ENCODE measurements at places on chromosomes 4 and X.

GRCh38 chr4:168893807-168894206, 116.2 kb downstream of the CBR4 start:
- no peak for DNase-seq

GRCh38 chr4:123573866-123574508, 177.4 kb downstream of the SPRY1 start:
- DNase-seq = no peak

DNA sequence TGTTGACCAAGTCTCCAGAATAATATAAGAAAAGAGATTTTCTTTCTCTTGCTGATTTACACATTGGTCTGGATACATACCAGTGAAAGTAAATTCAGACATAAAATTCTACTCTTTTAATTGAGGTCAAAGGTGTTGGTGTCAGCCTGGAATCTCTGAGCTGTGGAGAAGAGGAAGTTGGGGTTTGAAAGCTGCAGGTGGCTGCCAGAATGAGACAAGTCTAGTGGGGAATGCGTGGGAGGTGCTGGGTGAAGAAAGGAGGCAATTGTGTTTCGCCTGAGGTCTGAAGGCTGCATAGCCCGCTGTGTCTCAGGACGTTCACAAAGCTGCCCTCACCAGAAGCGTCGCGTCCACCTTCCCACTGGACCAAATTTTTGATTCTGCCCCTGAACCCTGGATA, 31.2 kb downstream of the PHEX start:
- no peak for DNase-seq

DNA sequence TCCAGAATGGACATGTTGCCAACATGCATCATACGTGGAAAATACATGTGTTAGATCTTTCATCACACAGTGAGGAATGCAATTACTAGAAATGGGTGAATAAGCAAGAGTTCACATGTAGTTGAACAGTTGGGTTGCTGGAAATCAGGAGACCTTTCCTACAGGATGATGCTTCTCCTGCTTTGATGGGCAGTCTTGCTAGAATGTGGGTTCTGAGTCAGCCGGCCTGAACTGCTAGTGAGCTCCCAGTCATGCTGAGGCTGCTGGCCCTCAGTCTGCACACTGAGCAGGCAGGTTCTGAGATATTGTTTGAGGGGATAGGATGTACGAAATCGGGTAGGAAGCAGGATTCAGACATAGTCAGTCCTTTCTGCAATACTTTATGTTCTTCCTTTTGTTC, 20.2 kb downstream of the MSL3 start:
- DNase-seq = no peak

- DNase-seq = peak; percentile 38
Observed at GRCh38 chr4:101345596-101346350, 1.6 kb downstream of the PPP3CA start.

GRCh38 chrX:31429915-31430314, 358.1 kb upstream of the FTHL17 start:
- DNase-seq = no peak

- peak; percentile 83 for DNase-seq
Observed at GRCh38 chrX:123859409-123859845, 426 bp upstream of the XIAP start.

DNA sequence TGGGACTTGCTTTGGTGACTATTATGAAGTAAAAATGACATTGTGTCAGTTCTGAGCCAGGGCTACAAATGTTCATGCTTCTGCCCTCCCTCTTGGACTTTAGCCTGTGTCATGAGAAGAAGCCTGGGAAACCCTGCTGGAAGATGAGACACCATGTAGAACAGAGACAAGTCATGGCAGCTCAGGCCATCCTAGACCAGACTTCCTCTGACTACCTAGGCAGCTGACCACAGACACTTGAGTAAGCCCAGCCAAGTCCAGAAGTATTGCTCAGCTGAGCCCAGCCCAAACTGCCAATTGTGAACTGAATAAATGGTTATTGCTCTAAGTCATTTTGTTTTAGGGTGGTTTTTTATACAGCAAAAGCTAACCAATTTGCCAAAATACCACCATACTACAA, 467.6 kb upstream of the CNKSR2 start:
- DNase-seq = no peak

- DNase-seq = no peak
Observed at GRCh38 chrX:20063716-20064351, 52.9 kb downstream of the MAP7D2 start.

DNA sequence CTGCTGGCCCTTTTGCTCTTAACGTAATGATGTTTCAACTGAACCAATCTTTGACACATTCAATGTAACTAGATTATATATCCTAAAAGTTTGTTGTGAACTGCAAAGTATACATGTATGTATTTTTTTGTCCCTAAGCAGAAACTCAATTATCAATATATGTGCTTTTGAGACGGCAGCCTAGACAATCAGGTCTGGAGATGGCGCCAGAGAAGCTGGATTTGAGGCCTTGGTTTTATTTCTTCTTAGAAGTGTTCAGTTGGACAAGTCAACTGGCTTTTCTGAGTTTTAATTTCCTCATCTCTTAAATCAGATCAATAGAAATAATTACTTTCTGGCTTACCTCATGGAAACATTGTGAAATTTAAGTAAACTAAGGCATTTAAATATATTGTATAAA, 62.5 kb downstream of the DCAF8L1 start:
- DNase-seq = peak; percentile 20

DNA sequence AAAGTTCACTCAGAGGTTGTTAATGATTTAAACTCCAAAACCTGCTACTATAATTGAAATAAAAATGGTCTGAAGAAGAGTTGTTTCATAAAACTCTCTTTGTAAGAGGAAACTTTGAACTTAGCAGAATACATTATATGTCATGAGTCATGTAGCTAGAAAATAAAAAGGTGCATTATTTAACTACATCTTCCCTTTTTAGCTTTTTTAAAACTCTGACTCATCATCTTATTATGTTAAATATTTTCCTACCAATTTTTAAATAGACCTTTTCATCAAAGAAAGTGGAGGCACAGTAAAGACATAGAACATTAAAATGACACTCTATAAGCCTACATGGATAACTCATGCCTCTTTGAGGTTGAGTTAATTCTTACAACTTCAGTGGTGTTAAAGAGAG, 1.2 kb upstream of the ZNF827 start:
- DNase-seq = no peak

DNA sequence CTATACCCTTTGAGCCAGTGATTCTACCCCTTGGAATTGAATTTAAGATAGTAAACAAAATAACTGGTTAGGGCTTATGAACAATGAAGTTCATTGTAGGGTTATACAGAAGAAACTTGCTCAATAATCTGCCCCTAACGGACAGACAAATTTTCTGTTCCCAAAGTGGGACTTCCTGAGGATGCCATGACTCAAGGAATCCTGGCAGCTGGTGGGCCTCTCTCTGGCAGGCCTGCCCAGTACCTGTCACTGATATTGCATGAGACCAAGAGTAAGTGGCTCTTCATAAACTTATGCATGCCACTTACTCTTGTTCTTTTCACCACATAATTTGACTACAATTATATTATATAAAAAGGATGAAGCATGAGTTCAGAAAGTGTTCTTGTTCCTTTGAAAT, 41.5 kb downstream of the GPRIN3 start:
- no peak for DNase-seq

DNA sequence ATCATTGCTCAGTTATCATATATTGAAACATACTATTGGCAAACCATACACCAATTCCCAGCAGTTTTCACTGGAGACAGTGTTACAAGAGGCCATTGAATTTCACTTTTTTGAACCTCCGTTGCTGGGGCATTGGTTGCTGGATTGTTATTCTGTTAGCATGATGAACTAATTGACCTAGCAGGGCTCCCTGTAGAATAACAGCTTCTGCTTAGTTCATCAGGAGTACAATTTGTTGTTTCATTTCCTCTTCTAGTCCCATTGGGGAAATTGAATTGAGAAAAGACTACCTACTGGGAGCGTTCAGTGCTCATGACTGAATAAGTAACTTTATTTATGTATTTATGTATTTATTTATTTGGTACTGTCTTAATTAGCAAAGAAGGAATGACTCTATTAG, 151.6 kb downstream of the SLIT2 start:
- DNase-seq = no peak

DNA sequence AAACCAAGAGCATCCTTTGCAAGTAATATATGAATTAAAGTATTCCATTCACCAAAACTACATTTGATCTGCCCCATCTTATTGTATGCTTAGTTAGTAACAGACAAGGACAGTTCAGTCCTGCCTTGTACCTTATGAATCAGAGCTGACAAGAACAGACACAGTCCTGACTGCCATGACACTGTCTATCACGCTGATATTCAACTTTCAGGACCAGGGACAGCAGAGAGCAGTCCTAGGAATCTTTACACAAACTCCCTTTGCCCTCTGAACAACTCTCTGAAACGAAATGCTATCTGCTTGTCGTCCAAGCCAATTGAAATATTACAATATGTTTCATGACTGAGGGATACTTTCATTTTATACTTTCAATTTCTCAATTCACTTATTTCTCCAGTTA, 268.6 kb upstream of the VCX start:
- peak; percentile 44 for DNase-seq

- no peak for DNase-seq
Observed at GRCh38 chr4:115671581-115671980, 558.2 kb upstream of the NDST4 start.

GRCh38 chr4:100312615-100313350, 122.5 kb upstream of the DDIT4L start:
- DNase-seq = no peak

DNA sequence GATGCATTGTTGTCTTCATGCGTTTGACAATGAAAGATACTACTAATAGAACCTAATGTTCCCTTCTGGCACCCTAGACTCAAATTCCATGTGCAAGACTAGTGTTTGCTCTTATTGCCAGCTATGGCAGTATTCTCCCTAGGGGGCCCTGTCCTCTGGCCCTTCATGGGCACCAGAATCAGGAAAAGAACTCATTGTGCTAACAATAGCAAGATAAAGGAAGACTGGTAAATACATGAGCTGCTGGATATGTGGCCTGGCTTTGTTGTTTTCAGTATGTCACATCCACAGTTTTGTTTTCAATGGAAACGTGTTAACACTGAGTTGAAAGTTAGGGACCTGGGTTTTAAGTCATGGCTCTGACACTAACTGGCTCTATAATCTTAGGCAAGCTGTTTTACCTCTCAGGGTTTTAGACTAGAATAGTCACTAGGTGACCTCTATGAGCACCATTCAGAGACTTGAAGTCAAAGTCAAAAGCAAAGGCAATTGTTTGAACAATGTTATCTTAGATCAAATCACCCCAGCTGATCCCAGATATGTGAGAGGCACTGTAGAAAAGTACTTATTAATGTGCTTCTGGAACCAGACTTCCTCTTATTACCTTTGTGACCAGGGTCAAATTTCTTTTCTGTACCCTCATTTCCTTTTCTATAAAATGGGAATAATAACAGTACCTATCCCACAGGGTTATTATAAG, 253.7 kb upstream of the DIAPH2 start:
- DNase-seq = no peak

DNA sequence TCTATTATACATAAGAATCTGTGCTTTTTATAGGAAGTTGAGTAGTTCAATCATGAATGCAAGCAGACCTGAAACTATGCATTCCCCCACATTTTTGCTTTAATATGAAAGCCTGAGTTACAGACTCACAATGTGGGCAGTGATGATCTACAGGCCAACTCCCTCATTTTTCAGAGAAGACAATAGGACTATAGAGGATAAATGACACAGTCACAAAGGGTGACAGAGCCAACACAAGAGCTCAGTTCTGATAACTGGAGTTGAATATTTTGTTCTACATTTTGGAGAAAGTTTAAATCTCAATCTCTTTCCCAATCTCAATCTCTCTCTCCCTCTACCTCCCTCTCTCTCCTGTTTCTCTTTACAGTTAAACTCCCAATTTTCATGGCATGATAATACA, 27.0 kb downstream of the MBNL3 start:
- no peak for DNase-seq

GRCh38 chr4:88514557-88515511, 8.7 kb downstream of the PYURF start:
- DNase-seq = no peak

- DNase-seq = no peak
Observed at GRCh38 chr4:89534356-89534755, 226.8 kb upstream of the GPRIN3 start.

GRCh38 chr4:139668036-139668435, 2.4 kb downstream of the MGST2 start:
- no peak for DNase-seq

GRCh38 chrX:10032147-10032546, 65.0 kb downstream of the CLDN34 start:
- no peak for DNase-seq

DNA sequence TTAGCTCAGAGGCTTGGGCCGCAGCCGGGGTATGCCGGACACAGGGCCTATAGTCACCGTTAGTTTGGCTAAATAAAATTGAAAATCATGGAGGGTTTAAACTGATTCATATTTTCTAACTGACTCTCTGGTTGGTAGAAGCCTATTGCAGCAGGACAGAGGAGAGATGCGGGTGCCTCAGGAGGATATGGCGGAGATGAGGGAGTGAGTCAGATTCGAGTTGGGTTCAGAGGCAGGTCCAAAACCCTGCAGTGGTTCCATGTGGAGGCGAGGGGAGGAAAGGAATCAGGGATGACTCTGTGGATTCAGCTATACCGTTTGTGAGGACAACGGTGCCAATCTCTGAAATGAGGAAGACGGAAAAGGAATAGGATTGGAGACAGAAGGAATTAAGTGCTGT, 176.6 kb downstream of the PALLD start:
- DNase-seq = no peak

- peak; percentile 30 for DNase-seq
Observed at GRCh38 chrX:132216806-132217202, 2.4 kb downstream of the RAP2C start.

DNA sequence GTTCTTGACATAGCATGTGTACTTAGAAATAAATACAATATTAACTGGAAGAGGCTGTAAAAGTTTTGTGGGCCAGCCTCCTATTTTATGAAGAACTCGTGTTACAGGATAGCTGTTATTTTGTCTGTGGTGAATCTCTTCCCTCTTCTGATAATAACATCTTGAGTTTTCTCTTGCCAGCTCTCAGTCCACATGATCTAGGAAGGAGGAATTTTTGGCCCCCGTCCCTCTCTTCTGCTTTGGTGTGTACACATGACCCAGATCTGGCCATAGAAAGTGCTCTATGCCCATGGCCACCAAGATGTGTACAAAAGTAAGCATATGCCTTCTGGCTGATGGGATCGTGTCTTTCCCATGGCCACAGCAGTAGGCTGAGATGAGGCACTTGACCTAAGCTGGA, 108.0 kb upstream of the LEF1 start:
- no peak for DNase-seq

DNA sequence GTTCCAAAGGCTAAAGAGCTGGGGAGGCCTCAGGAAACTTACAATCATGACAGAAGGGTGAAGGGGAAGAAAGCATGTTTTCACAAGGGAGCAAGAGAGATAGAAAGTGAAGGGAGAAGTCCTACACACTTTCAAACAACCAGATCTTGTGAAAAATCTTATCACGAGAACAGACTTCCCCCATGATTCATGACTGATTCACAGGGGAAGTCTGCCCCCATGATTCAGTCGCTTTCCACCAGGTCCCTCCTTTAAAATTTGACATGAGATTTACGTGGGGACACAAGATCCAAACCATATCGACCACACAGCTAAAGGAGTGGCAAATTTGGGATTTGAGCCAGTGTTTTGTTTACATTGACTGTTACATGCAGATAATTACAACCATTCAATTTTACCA, 971.1 kb upstream of the HS3ST1 start:
- DNase-seq = no peak

GRCh38 chrX:68462197-68462596, 28.9 kb upstream of the OPHN1 start:
- no peak for DNase-seq

- DNase-seq = no peak
Observed at GRCh38 chr4:164821711-164822110, 55.3 kb upstream of the APELA start.

Data from lung (tissue), 17 donors.